ENCODE measurements at places on chromosomes 4 and X.

- no peak for DNase-seq
Measured at GRCh38 chrX:150224676-150225075, 138.4 kb upstream of the MAMLD1 start.

- no peak for DNase-seq
Measured at GRCh38 chr4:85165808-85166207, 199.3 kb upstream of the WDFY3 start.

GRCh38 chrX:35507701-35508100 lies 290.4 kb upstream of the MAGEB16 start:
- DNase-seq = no peak

DNA sequence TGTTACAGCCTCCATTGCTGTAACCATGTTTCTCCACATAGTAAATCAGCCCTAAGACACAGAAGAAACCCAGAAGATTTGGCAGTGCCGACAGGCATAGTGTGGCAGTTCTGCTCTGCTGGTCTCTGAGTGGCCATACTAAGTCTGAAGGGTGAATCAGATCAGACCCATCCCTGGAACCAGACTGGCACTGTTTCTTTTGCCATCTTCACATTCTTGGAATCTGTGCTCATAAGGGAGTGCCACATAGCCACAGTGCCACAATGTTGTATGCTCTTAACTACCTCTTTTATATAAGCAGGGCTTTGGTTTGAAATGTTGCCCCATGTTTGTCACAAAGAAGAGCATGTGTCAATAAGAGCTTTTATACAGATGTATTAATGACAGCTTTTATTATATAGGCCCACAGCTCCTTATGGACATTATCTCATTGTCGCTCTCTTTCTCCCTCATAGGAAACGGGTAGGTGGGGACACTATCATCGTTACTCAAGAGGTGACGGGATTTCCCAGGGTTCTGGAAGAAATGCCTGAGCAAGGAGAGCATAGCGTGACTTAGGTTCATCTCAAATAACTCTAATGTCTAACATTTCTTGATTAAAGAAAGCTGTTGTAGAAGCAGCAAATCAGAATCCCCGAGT lies 128.2 kb downstream of the CBR4 start:
- DNase-seq = no peak

DNA sequence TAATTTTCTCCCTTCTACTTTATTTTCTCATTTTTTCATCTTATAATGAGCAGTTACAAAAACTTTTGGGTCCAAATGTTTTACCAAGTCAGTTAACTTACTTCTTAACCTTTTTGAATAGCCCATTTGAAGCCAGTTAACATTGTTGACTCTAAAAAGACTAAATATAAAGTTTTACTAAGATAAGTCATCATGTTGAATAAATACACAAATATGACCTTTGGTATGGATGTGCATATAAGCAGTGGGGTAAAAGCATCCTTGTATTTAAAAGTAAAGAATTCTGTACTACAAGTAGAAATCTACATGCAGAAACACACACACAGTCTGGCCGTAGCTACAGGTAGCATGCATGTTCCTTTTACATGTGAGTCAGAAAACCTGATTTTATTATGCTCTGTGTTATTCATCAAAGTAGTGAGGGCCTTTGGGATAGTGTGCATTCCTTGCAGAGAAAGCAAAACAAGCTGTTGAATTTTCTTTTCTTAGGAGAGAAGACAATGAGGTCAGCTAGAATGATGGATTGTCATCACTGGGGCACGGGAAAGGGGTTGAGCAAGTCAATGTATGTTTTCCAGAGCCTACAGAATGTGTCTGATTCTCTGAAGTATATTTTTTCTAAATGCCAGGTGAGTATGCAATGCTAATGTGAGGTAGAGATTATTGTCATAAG lies 533.2 kb upstream of the AGA start:
- DNase-seq = no peak

GRCh38 chr4:1495416-1496115 lies 89.3 kb upstream of the NKX1-1 start:
- DNase-seq = no peak

DNA sequence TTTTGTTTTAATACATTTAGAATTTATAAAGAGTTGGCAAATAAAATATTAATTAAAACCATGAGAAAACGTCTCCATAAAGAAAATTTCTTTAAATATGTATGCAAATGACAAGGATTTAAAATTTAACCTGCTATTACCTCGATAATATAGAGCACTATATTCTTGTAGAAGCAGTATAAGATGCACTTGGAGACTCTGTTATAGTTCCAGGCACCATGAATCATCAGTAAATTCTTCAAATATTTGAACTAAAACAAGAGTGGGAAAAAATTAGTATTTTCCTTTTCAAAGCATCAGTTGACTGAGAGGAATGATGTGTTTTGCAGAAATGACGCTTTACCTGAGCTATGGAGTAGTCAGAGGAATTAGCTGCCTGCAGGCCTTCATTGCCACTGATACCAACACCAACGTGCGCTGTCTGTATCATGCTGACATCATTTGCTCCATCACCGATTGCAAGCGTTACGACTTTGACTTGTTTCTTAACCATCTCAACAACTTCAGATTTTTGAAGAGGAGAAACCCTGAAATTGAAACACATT lies 67.3 kb downstream of the SHISA3 start:
- no peak for DNase-seq

DNA sequence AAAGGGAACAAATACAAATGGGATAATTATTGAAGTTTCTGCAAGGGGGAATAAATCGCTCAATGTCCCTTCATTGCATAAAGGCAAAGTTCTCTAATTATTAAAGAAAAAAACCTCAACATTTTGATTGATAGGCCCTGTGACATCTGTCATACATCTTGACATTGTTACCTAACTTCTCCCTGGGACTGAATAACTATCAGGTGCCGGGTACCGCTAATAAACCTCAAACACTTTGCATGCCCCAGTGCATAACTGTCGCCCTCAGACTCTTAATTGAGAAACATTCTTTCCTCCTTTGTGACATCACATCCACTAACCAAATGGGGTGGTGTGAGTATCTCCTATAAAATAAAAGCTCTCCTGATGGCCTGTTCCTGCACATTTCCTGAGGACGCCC lies at the start of gene ADAM29:
Gene ADAM29 (plus strand): TSS at position 301 of the 400 bp plus-strand sequence. CDS start 57,168 bp downstream, outside the sequence.
- no peak for DNase-seq

- DNase-seq = no peak
Measured at GRCh38 chr4:51853027-51853682, 10.2 kb downstream of the DCUN1D4 start.

DNA sequence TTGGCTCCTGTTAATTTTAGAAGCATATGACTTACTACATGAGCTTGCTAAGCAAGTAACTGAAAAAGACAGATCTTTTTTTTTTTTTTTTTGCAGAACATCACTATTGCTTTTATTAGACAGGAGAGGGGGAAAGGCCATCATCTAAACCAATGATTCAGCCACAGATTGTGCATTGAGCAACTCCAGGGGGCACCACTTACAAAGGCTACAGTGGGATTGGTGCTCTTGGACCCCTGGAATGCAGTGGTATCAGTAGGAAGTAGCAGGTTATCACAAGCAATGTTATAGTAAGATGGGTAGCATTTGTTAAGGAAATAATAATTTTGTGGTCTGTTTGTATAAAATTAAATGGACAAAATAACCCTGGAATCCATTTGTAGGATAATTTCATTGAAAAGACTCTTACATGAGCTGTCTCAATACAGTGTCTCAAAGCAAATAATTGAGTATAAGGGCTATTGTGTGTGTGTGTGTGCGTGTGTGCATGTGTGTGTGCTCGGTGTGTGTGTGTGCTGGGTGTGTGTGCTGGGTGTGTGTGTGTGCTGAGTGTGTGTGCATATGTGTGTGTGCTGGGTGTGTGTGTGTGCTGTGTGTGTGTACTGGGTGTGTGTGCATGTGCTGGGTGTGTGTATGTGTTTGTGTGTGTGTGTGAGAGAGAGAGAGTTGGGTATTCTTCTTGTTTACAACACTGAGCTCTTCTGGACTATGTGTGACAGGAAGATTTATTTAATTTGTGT lies 296.3 kb downstream of the PCDH7 start:
- DNase-seq = no peak

DNA sequence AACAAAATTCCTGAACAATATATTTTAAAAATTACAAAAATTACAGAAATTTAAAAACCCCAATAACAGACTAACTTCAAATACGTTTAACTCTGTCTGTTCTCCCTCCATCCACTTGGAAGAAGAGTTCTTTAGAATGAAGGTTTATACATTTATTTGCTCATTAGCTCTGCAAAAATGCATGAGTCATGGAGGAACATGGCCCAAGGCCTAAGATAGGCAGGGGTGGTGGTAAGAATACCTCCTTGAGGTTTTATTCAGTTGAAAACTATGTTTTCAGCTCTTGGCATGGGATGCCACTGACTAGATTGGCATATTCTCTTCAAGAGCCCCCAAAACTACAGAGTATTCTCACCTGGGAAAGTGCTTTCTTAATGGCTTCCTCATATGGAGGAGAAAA lies 8.8 kb upstream of the LRRC66 start:
- no peak for DNase-seq
